ENCODE measurements at places on chromosomes 3 and 15. TPM values are rescaled to one million over a fixed set of nuclear protein-coding genes. Genes with fewer than 3 reads are reported as not detected.

Gene ADIPOQ
- total RNA-seq = not detected

DNA sequence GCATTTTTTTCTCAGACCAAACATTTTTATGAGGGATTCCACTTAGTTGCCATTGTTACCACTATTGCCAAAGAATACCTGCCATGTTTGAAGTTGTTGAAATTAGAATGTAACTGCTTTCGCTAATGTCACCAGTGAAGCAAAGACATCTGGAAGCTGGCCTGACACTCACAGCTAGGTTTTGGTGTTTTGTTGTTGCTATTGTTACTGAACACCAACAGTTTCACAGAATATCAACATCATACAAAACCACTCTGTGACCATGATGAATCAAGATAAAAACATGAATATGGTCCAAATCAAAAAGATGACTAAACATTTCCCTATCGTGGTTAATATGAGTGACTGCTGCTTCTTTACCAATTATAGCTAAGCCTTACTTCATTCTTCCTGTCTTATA, 6.9 kb upstream of the CFAP20DC start:
- DNase-seq = no peak

GRCh38 chr15:69573815-69574475, 121.3 kb downstream of the RPLP1 start:
- DNase-seq = peak; percentile 78

GRCh38 chr15:36884936-36885635, 215.3 kb downstream of the MEIS2 start:
- DNase-seq = no peak
